ENCODE measurements at places on chromosomes 13 and 19. TPM values are rescaled to one million over a fixed set of nuclear protein-coding genes. Genes with fewer than 3 reads are reported as not detected.

- peak; percentile 54 for DNase-seq
- H3K4me3 ChIP-seq = no peak overlapping the region
- H3K27me3 ChIP-seq = peaks cover 17% of the 10 kb centered on the region
- H3K36me3 ChIP-seq = no peaks in the 10 kb centered on the region
Observed at GRCh38 chr19:47427241-47428176, 8.2 kb upstream of the MEIS3 start.

- peak overlapping the region; percentile 58 for H3K27ac ChIP-seq
- H3K27me3 ChIP-seq = no peaks in the 10 kb centered on the region
- no peak overlapping the region for H3K4me3 ChIP-seq
- peak; percentile 65 for DNase-seq
- no peaks in the 10 kb centered on the region for H3K36me3 ChIP-seq
Observed at GRCh38 chr19:4375164-4376027, 25.0 kb downstream of the SH3GL1 start.

Gene TRPC4
- 0.33 TPM for total RNA-seq

DNA sequence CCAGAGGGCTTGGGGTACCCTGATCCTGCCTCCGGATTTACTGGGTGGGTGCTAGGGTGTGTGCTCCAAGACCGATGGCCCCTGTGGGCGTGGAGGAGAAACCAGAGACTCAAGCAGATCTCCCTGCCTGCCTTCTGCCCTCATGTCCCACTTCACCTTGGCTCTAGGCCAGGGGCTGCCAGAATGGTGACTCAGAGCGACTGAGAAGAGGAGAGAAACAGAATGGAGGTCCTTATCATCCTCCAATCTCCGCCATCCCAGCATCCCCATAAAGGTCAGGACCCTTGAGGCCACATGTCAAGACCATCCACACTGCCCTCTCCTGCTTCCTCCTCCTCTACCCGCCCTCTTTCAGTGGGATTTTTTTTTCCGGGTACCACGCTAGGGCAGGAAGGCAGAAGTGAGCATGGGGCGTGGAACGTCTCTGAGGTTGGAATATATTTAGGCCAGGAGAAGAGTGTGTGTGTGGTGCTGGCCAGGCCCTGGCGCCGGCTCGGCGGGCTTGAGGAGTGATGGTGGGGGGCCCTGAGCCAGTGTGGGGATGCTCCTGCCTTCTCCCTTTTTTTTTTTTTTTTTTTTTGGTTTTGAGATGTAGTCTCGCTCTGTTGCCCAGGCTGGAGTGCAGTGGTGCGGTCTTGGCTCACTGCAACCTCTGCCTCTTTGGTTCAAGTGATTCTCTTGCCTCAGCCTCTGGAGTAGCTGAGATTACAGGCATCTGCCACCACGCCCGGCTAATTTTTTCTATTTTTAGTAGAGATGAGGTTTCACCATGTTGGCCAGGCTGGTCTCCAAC is 22.3 kb downstream of the IER2 start:
- peak; percentile 71 for DNase-seq
- H3K4me1 ChIP-seq = peaks cover 23% of the 10 kb centered on the region
- H3K27me3 ChIP-seq = no peaks in the 10 kb centered on the region
- H3K4me3 ChIP-seq = no peak overlapping the region

- no peak for DNase-seq
- H3K4me3 ChIP-seq = no peak overlapping the region
- H3K4me1 ChIP-seq = no peaks in the 10 kb centered on the region
- H3K36me3 ChIP-seq = no peaks in the 10 kb centered on the region
- no peaks in the 10 kb centered on the region for H3K27me3 ChIP-seq
Observed at GRCh38 chr13:28231642-28232041, 93.3 kb downstream of the PAN3 start.
